Suppressor macrophage treated with lipopolysaccharide for 4 hours (primary cell): ENCODE measurements at places on chromosomes 12 and 14.

GRCh38 chr12:130303781-130304180 is 33.9 kb upstream of the PIWIL1 start:
- DNase-seq, result no peak

GRCh38 chr12:107518868-107519267 is 166.7 kb upstream of the PWP1 start:
- DNase-seq, result no peak

DNA sequence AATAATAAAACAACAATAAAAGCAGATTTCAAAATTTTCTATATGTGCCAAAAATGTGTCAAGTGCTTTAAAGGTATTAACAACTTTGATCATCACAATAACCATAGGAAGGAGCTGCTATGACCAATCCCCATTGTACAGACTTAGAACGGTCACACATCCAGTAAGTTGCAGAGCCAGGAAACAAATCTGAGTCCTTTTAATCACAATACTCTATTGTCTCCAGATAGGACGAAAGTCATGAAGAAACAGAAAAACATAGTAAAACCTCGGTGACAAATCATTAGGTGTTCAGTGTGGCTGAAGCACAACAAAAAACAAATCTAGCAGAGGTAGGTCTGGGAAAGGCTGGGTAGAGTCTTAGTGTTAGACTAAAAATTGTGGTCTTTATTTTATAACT is 178.8 kb downstream of the GRIP1 start:
- DNase-seq, result no peak

- DNase-seq, result no peak
Observed at GRCh38 chr12:103962493-103962892, 3.2 kb upstream of the TDG start.

DNA sequence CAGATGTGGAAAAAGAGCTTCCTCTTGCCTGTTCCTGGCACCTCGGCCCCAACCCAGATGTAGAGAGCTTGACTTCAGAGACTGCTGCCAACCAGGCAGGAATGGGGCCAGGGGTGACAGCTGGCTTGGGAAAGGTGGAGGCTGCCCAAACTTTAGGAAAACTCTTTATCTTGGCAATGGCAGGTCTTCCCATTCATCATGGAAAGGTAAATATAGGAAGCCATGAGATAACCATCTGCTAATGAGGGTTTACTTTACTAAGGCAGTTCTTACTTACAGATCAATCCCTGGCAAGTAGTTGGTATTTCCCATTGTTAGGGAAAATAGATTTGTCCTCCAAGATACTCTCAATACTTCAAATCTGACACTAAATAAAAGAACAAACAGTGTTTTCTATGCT is 143.1 kb upstream of the NUDT4 start:
- DNase-seq, result no peak

GRCh38 chr14:35525695-35526094 is 8.3 kb upstream of the INSM2 start:
- no peak for DNase-seq

DNA sequence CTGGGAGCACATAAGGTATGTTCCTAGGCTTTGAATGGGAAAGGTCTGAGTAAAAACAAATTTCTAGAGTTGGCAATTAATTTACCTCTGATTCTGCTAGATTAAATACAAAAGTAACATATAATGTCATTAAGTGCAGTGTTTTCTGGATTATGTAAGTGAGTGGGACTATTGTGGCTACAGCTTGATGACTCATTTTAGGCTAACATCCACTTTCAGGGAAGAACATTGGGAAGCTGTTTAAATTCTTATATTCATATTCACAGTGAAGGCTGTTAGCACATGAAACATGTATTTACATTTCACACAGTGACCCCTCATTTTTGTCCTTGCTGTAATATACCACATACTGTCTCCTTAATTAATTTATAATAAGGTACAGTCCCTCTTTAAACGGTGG is 13.2 kb upstream of the BMAL2 start:
- DNase-seq, result peak; percentile 42

- DNase-seq, result no peak
Observed at GRCh38 chr12:107635139-107635538, 50.5 kb upstream of the PWP1 start.

DNA sequence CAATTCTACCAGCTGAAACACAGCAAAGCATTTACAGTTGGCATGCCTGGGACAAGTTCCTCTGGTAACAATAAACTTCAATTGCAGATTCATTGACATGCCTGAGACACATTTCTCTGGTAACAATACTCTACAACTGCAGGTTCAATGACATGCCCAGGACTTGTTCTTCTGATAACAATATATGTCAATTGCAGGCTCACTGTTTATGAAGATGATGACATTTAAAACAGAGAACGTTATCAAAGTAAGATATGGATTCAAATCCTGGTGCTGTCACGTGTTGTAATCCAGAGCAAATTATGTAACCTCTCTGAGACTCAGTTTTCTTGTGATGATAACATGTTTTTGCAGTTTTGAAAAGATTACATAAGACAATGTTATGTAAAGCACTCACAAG is 20.5 kb downstream of the KITLG start:
- no peak for DNase-seq

DNA sequence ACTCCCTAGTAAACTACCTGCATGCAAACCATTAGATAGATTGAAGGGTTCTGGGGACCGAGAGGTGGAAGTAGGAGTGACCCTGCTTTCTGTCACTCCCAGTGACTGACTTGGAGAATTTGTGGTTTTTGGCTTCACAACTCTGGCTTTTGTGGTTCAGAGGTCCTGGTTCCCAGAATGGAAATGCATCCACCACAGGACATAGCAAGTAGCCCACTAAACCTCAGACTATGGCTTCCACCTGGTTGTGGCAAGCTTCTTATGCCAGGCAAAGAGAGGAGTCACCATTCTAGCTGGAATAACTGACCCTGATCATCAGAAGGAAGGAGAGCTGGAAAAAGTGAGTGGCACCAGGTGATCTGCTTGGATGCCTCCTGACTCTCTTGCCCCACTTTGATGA is 162.4 kb upstream of the TMEM260 start:
- DNase-seq, result no peak

GRCh38 chr14:106051796-106052195 is 525.4 kb downstream of the TMEM121 start:
- DNase-seq, result no peak

DNA sequence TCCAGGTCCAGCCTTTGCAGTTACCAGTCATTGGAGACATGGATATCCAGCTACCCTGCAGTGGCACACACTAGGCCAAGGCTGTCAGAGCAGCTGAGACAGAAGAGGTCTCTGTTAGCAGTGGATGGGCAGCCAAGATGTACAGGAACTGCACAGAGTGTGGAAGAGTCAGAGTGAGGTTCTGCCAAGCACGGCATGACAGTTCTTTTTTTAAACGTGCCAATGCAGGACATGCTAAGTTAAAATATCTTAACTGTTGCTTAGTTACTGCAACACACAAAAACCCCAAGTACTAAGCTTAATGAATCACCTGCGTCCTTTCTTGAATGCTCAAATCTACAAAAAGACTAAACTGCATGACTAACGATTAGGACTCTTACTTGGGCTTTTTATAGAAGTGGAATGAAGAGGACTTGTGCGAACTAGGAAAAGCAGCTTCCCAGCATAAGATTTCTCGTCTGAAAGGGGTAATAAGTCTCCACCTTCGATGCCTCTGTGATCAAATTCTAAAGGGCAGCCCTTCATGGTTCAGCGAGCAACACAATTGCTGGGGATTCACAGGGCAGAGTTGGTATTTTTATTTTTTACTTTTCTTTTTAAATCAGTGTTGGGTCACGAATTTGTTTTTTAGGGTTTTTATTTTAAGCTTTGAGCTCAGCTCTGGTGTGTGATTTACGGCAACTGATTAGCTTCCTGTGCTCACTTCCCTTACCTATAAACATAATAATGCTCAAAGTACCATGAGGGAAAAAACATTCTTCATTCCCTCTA is 20.6 kb downstream of the MAPK1IP1L start:
- DNase-seq, result peak; percentile 37

- no peak for DNase-seq
Observed at GRCh38 chr12:89525305-89525823, 483 bp downstream of the POC1B start.

DNA sequence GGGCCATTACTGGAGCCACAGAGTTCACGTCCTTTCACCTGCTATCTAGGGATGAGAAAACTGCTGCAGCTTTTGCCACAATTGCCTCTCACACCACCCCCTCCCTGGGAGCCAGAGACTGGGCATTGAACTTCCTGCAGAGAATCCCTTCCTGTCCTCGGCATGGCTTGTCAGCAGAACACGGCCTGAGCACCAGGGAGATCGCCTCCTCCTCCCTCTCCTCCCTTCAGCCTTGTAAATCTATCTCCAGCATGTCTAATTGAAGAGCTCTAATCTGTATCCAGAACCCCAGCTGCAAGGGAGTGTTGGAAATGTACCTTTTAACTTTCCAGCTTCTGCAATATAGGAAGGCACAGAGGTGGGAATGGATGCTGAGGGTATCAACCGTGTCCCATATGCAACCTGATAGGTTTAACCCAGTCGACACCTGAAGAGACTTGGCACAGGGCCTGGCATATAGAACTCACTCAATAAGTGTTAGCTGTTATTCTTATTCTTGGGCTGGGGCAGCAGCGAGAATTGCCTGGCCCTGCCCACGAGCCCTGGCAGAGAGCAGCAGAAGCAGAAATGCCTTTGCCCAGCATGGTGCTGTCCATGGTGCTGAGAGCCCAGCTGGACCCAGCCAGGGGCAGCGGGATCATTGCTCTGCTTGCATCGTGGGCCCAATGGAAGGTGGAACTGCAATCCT is 26.8 kb downstream of the TMEM63C start:
- peak; percentile 62 for DNase-seq

DNA sequence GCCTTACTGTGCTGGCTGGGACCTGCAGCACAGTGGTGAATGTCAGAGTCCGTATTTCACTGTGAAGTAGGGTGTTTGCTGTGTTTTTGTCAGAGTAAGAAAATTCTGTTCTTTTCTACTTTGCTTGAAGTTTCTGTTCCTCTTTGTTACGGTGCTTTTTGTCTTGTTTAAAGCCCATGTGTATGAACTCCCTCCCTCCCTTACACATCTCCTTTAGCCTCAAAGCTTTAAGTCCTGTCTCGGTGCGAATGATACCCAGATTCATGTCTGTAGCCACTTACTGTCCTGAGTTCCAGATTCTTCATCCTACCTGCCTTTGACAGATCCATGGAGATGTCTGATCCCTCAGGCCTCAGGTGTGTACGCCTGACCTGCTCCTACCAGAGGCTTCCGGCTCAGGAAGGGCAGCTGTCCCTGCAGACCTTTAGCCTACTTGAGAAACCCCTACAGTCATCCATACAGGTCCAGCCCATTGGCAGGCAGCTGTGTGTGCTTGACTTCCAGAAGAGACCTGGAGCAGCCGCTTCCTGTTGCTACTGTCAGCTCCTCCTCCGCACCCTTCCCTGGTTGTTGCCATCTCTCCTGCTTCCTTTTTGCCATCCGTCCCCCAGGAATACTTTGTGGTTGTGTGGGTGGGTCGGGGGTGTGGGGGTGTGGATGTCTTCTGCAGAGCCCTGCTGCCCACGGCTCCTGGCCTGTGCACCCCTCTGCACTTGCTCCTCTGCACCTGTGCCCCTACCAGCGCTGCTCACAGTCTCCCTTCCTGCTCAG is 72.9 kb downstream of the DDX51 start:
- no peak for DNase-seq

DNA sequence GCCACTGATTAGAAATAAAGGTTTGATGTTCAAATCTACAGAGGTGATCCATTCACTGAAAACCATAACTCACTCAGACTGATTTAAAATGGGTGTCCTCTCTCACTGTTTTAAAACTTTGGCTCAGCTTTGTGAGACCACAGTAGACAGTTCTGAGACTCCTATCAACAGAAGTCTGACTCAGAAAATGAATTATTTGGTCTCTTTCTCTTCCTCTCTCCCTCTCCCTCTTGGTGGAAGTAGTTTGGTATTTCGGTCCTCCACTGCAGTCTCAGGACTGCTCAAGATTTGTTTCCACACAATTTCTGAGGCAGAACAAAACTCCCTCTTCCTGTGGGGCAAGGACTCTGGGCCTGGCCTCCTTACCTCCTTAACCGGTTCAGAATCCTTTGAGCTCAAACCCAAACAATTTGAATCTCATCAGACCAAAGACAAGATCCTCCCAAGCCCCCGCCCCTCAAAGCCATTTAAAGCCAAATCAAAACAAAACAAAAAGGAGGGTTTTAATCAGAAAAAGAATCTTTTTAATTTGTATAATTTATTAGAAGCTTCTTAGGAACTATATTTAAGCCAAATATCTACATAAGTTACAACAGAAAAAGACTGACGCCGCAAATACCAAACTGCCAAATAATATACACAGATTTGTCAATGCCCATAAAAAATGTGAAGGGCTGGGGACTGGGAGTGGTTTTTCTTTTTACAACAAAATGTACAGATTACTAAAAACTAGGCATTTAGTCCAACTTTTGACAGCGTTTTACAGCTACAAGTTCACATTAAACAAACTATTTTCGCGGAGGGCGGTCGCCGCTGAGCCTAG is 3.9 kb downstream of the NKX2-1 start:
- DNase-seq, result no peak

- DNase-seq, result no peak
Observed at GRCh38 chr14:22650960-22651521, 6.9 kb upstream of the OR6J1 start.
